ENCODE measurements at places on chromosomes 1 and 21.

- DNase-seq: no peak
Observed at GRCh38 chr1:236024641-236025040, 40.2 kb downstream of the NID1 start.

GRCh38 chr1:192805832-192806323, 3.0 kb upstream of the RGS2 start:
- peak; percentile 69 for DNase-seq

GRCh38 chr21:46094401-46095082, 3.4 kb upstream of the COL6A2 start:
- DNase-seq: no peak

- DNase-seq: no peak
Observed at GRCh38 chr1:27137544-27138075, 17.3 kb downstream of the SLC9A1 start.

DNA sequence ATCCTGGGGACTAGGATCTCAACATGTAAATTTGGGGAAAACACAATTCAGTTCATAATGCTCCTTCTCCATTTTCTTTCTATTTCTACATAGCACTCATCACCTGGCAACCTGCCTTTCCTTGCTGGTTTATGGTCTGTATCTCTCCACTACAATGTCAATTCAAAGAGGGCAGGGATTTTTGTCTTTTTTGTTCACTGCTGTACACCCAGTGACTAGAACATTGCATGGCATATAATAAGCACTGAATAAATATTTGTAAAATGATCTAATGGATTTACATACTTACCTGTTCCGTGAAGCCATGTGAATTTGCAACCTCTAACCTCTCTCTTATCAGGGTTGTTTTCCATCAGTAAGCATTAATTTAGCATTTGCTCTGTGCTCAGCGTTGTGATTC, 27.4 kb upstream of the TBX15 start:
- DNase-seq: no peak

- DNase-seq: no peak
Observed at GRCh38 chr1:176466514-176466913, 3.5 kb downstream of the PAPPA2 start.

DNA sequence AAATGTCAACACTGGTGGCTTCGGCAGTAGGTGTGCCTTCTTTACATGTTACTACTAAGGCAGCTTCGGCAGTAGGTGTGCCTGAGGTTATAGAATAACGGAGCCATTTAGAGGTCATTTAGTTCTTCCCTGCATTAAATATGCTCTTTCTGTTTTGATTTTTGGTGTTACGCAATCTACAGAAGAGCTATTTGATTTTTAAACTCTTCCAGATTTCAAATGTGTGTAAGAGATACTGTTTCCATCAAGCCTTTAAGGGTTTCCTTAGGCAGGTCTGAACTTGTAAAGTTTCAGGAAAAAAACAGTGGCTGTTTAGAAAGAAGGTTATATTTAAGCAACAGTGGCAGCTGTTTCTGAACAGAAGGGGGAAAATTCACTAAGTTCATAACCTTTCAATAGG, 54.8 kb downstream of the PIK3R3 start:
- no peak for DNase-seq

- no peak for DNase-seq
Observed at GRCh38 chr1:219574484-219575087, 38.3 kb downstream of the ZC3H11B start.

DNA sequence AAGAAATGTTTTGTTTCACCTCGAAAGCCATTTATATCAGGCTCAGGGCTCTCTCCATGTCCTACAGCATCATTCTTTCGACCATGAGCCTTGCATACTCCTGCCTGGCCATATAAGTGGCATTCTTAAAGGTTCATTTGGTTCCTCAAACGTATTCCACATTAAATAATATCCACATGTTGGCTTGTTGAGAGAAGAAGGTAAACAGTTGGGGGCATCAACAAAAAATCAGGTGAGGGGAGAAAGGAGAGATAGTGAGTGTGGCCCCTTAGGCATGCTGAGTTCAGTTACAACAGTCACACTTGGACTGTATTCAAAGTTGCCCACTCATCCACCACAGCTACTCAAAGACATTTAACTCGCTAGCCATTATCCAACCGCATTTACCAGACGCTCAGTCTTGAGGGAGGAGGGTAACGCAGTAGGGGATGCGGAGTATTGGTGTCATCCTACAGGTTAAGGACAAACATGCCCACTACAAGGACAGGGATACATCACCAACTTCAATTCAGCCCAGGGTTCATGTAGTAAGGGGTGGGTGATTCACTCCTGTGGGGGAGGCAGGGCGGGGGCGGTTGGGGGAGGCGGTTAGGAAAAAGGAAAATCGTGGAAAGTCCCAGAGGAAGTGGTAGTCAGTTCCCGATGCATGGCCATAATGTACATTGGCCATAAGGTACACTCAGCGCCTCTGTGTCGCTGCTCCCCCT, 1.4 kb downstream of the ZNF697 start:
- DNase-seq: no peak

DNA sequence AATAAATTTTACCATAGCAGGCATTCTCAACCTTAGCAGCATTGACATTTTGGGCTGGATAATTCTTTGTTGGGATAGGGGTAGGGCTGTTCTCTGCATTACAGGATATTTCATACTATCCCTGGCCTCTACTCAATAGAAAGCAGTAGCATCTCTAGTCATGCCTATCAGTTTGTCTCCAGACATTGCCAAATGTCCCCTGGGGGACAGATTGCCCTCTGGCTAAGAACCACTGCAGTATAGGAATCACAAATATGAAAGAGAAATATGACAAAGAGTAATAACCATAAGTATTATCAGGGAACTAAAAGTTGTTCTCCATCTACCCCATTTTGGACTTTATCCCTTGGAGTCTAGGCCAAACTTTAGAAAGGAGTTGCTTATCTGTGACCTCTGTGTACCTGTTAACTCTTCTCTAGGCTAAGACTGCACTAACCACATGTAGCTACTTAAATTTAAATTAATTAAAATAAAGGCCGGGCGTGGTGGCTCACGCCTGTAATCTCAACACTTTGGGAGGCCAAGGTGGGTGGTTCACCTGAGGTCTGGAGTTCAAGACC, 76.1 kb downstream of the AGO3 start:
- no peak for DNase-seq

- no peak for DNase-seq
Observed at GRCh38 chr1:95230768-95231191, 3.2 kb upstream of the RWDD3 start.

- DNase-seq: no peak
Observed at GRCh38 chr1:21938732-21939538, 1.8 kb upstream of the HSPG2 start.

GRCh38 chr1:156821801-156822200, 5.2 kb upstream of the SH2D2A start:
- DNase-seq: no peak
